NCI-H1694 treated with DMSO at 0.1 percent for 48 hours (cell line): ENCODE measurements at places on chromosomes 16 and 17.

DNA sequence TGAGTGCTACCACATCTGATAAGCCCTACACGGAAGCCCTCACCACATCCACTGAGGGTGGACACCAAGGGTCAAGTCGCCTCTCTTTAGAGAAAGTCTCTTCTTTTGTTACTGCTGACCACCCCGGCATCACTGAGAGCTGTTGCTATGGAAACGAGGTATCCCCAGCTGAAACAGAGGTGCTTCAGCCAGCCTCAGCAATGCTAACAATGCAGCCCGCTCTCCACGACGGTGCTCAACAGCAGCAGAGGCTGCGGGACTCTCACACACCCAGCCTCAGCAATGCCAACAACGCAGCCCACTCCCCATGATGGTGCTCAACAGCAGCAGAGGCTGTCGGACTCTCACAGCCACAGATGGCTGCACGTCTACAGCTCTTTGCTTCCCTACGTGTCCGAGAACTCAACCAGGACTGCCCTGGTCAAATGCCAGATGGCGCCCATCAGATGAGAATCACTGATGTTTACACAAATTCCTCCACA lies 41.4 kb downstream of the VPS53 start:
- DNase-seq, result no peak

DNA sequence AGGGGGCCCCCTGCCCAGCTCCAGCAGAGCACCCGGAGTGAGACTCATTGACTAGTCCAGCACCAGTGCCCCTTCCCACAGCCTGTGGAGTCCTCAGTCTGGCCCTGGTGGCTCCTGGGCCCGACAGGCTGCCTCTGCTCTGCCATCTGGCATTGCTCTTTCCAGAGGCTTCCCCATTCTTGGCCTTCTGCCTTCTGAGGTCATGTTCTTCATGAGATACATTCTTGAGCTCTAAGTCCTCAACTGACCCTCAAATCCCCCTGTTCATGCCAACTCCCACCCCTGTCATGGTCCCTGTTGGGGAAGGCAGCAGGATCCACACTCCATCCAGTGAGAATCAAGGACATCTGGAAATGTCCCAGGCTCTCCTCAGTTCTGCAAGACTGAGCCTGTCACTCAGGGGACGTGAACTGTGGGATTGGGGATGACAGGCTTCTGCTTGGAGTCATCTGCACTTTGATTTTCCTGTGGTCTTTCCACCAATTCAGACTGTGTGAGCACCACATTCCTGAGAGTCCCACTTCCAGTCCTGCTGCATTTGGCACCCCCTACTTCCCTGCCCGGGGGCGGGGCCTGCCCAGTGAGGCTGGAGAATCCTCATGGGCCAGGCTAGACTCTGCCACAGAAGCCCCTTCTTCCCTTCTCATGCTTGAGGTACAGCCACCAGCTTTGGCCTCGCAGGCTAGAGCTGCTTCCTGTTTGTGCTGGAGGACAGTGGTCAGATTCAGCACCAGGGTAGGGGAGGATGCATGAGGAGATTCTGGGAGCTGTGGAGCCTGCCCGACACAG lies 2.7 kb downstream of the TRPV2 start:
- peak; percentile 35 for DNase-seq

DNA sequence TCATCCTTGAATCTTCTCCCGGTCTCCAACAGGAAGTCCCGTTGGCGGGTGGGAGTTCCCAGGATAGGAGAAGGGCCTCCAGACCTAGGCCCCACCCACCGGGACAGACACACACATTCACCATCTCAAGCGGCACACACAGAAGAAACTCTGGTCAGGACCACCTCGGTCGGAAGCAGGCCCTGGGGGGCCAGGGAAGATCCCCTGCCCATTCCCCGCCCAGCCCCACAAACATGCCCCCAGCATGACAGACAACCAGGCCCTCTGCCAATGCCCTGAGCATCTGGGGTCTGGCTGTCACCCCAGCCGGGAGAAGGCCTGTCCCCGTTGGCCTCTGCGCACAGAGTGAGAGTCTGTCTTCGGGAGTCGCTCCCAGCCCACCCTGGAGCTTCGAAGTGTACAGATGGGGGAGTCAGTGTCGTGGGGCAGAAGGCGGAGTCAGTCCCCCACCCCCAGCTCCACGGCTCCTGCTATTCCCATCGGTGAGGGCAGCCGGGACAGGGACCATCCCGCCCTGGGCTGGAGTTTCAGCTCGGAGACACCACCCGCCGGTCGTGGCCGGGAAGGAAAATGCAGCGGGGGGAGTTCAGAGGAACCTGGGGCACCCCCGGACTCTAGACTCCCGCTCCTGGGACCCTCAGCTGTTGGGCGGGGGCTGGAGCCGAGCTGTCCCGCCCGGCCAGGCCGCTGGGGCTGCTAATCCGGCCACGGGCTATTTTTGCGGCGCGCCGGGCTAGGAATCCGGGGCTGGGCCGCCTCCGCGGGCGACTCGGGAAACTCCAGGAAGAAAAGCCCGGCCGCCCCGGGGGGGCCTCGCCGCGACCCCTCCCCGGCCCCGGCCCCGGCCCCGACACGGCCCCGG lies 660 bp downstream of the RHBDF1 start:
- DNase-seq, result no peak

- no peak for DNase-seq
These were observed 36.7 kb upstream of the CIBAR2 start for GRCh38 chr16:85148931-85149330.

DNA sequence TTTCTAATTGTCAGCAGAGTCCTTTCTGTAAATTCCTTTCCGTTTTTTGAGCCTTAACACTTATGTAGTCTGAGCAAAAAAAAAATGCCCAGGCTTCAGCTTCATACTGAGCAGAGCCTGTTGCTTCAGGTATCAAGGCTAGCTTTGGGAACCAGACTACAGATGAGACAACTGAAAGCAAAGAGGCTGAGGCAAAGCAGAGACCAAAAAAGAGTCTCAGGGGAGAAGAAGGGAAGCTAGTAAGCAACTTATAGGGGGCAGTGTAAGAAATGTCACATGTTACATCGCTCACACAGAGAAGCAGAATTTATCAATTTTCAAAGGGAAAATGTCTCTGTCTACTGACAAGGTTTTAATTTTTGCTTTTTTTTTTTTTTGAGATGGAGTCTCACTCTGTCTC lies 3.3 kb downstream of the HASPIN start:
- no peak for DNase-seq

GRCh38 chr17:42459256-42459800 lies 650 bp downstream of the ATP6V0A1 start:
- DNase-seq, result peak; percentile 40

DNA sequence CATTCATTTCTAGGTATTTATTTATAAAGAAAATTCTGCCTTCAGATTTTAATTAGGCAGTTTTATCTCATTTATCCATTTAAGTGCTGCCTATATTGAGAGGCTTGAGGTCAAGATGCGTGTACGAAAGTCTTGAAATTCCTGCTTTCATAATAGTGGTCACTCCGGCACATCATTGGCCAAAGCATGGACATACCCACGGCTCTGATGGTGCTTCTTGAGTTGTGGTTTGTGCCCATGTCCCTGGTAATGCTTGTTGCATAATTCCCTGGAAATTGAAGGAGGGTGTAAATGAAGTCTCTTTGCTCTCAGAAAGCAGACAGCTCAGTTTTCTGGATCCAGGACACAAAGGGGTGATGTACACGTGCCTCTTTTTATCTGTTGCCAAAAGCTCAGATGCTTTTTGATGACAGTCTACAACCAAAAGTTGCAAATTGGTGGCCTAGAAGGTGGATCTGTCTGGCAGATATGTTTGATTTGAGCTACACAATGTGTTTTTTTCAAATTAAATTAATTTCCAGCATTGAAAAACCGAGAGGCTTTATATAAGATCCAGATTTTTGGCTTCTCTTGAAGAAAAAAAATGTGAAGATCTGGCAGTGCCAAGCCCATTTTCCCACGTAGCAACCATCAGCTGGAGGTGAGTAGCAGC lies 94.4 kb downstream of the SHISA9 start:
- DNase-seq, result no peak

GRCh38 chr17:29140051-29140621 lies 40.1 kb downstream of the MYO18A start:
- no peak for DNase-seq

DNA sequence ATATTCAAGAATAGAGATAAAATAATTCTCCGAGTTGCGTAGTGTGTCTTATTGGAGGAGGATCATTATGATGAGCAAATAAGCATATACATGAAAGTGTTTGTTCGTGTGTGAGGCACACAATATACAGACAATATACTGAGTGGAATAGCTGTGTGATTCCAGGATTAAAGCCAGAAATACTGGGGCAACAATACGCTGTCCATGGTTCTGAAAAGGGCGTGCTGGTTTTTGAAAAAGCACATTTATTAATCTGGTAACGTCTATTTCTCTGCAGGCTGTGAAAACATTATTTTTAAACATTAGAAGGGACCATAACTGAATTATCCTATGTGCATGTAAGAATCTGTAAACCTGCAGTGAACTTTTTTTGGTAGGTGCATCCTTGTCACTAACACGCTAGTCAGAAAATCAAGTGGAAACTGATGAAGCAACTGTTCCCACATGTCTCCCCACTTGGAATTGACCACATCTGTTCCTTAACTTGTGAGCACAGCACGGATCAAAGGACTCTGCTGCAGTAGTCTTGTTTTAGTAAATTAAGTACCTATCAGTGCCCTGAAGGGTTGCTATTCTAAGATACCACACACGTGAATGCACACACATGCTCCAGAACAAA lies 346.0 kb downstream of the GRIN2A start:
- DNase-seq, result no peak

GRCh38 chr17:57355090-57355859 lies 99.0 kb downstream of the MSI2 start:
- no peak for DNase-seq

DNA sequence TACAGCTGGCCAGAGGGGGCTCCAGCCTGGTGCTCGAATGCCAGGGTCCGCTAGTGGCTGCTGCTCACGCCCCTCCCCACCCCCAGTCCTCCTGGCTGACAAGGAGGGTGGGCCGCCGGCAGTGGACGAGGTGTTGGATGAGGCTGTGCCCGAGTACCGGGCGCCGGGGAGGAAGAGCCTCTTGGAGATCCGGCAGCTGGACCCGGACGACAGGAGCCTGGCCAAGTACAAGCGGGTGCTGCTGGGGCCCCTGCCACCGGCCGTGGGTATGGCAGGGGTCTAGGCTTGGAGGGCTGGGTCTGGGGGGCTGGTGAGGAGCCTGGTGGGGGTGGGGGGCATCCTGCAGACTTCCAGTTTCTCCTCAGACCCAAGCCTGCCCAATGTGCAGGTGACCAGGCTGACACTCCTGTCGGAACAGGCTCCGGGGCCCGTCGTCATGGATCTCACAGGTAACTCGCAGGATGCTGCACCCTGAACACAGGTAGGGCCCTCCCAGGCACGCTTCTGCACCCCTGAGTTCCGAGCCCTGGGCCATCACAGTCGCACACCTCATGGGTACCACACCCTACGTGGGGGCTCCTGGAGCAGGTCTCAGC lies 1.2 kb upstream of the PDIA2 start:
- DNase-seq, result no peak

DNA sequence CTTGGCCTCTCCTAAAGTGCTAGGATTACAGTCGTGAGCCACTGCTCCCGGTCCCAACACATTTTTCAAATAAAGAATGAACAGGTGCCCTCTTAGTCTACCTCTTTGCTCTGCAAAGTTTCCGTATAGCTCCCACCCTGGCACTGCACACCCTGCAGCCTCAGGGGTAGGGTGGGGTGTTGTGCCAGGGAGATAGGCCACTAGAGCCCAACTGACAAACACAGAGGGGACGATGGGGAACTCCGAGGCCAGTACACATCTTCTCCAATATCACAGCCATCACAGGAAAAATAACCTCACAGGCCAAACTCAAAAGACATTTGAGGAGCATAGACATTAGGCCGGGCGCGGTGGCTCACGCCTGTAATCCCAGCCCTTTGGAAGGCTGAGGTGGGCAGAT lies 2.7 kb upstream of the SLC12A4 start:
- DNase-seq, result no peak
